ENCODE measurements at places on chromosomes 7 and 10. TPM values are rescaled to one million over a fixed set of nuclear protein-coding genes. Genes with fewer than 3 reads are reported as not detected.

GRCh38 chr10:85600026-85600743, 766.4 kb downstream of the GRID1 start:
- no peak for DNase-seq

GRCh38 chr10:125035588-125036295, 93.8 kb downstream of the ZRANB1 start:
- no peak for DNase-seq

- no peak for DNase-seq
Observed at GRCh38 chr7:27157702-27158431, 1.4 kb upstream of the HOXA7 start.

GRCh38 chr7:151251328-151251688, 2.8 kb upstream of the SMARCD3 start:
- DNase-seq, result no peak

DNA sequence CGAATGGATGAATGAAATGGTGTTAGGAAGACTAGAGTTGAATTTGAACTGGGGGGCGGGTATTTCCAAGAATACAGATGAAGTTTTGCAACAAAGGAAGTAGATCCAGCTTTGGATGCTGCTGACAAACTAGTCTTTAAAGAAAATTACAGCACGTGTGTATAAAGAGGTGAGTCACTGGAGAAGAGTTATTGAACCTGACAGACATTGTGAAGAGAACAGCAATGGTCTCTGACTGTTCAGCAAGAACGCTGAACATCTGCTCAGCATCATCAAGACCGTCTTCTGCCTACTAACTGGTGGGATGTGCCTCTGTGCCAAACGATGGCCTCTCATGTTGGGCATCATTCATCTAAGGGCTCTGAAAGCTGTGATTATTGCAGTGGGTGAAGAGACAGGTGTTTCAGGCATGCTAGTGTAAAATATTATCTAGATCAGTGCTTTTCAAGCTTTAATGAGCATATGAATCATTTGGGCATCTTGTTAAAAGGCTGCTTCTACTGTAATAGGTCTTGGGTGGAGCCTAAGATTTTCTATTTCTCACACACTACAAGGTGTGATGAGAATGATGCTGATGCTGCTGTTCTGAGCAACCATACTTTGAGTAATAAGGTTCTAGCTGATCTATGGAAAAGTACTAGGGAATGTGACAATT, 291.3 kb downstream of the PTEN start:
- peak; percentile 60 for DNase-seq

DNA sequence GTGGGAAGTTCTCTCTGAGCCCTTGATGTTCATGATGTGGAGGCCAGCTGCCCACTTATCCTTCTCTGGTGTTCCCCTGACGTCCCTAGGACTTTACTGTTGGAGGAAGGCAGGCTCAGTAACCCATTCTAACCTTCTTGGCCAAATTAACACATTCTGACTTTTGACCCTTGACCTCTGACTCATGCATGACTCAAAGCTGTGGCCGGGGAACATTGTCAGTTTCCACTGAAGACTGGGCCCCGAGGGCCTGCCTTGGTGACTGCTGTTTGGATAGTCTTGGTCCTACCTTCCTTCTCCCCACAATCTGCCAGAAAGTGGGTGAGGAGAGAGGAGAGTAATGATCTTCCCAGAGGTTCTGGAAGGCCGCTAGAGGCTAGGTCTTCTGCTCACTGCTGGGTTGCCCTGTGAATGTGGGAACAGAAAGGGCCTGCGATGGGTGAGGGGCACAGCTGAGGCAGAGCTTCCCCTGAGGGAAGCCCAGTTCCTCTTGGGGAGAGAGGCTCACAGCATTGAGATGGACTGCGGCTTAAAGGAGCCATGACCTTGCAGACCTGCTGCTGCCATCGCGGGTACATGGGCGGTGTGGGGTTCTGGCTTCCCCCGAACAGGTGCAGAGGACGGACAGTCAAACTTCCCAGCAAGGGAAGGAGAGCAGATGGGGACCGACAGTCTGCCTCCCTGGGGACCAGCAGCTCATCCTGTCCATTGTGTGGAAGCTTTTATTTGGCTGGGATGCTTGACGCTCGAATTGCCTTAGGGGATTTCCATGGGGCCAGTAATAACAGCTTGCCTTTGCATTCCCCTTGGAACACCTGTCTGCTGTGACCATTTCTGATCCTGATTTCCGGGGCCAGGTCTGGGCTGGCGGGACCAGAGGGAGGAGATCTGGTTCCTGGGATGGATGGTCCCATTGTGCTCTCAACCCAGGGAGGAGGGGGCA, 43.8 kb downstream of the ADAMTS14 start:
- DNase-seq, result peak; percentile 88

DNA sequence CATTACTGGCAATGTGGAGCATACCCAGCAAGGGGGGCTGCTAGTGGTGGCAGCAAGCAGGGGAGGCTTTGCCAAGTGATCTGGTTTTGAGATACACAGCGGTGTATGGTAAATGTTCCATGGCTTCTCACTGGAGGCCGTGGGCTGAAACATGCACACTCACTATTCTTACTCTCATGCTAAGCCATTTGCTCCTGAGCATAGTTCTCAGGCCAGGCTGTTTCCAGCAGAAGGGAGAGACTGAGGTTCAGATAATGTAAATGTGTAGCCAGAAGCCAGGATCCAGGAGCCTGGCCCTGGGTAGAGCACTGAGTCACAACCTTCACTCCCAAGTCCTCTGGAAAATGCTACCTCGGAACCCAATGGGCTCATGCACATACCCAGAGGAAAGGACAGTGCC, 757.9 kb downstream of the GRID1 start:
- DNase-seq, result no peak

DNA sequence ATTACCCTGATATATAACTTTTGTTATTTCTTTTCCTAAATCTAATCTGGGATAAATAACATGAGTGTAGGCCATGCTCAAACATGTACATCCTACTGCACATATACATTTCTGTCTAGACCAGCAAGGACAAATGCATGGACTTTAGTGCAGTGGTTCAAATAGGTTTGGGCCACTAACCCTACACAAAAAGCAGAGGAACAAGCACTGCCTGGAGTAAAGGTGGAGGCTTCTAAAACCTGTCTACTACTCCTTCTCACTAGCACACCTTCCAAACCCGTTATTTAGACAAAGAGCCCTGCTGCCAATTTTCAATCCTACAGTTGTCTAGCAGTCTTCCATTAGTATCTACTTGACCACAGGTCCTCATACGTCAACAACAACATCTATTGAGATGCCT, 34.8 kb downstream of the SGCE start:
- DNase-seq, result no peak

GRCh38 chr7:41013117-41013516, 689.8 kb downstream of the INHBA start:
- DNase-seq, result no peak

GRCh38 chr7:126702242-126703016, 550.3 kb downstream of the GRM8 start:
- peak; percentile 61 for DNase-seq

- DNase-seq, result peak; percentile 66
Observed at GRCh38 chr7:1412322-1413261, 46.7 kb downstream of the MICALL2 start.

- peak; percentile 7 for DNase-seq
Observed at GRCh38 chr7:159068488-159068811, 76.2 kb downstream of the VIPR2 start.

- DNase-seq, result peak; percentile 52
Observed at GRCh38 chr7:149569025-149569725, 71.6 kb upstream of the ZNF746 start.

- DNase-seq, result peak; percentile 64
Observed at GRCh38 chr7:42671627-42672026, 240.2 kb downstream of the C7orf25 start.

DNA sequence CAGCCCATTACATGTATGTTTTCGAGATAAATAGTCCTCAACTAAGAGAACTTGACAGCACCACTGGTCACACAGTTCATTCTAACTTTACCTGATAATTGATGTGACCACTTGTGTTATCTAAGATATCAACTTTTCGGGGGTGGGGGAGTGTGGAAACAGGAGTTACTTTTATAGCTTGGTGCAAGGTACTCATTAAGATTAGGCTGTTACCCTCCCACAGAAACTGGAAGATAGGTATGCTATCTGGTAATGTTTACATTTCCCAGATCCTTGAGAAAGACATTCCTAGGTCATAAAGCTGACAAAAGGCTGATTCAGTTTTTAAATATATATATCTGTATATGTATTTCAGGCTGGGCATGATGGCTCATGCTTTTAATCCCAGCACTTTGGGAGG, 11.1 kb downstream of the ERVW-1 start:
- DNase-seq, result no peak

GRCh38 chr10:62075912-62076311, 174.4 kb downstream of the ARID5B start:
- DNase-seq, result peak; percentile 50

DNA sequence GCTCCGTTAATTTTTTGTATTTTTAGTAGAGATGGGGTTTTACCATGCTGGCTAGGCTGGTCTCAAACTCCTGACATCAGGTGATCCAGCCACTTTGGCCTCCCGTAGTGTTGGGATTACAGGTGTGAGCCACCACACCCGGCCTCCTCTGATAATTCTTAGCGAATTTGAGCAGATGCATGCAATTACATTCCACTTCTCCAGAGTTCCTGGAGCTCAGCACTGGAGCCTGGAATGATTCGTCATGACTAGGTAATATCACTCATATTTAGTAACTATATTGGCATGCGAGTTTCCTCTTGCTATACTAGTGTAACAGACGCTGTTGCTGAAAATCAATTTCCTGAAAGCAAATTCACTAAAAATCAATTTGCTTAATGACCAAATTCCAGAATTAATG, 86.8 kb downstream of the MKX start:
- peak; percentile 52 for DNase-seq

DNA sequence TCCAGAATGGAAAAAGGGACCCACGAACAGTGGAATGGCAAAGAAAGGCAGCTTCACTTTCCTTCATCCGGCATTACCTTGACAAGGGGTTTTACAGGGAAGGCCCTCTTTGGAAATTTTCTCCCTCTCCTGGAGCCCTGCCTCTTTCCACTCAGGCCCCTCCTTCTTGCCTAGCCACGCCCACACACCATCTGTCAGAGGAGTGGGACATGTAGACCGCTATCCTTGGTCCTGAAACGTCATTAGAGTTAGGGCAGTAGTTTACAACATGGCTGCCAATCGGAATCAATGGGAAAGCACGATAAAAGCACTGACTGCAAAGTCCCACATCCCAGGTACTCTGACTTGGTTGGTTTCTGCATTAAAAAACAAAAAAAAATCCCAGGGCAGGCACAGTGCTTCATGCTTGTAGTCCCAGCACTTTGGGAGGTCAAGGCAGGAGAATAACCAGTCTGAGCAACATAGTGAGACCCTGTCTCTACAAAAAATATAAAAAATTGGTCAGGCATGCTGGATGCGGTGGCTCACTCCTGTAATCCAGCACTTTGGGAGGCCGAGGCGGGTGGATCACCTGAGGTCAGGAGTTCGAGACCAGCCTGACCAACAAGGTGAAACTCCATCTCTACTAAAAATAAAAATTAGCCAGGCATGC, 96.4 kb downstream of the MARCHF5 start:
- peak; percentile 68 for DNase-seq

GRCh38 chr10:77405771-77406241, 231.8 kb downstream of the KCNMA1 start:
- peak; percentile 90 for DNase-seq

GRCh38 chr10:33653584-33654367, 319.3 kb upstream of the NRP1 start:
- DNase-seq, result peak; percentile 73

DNA sequence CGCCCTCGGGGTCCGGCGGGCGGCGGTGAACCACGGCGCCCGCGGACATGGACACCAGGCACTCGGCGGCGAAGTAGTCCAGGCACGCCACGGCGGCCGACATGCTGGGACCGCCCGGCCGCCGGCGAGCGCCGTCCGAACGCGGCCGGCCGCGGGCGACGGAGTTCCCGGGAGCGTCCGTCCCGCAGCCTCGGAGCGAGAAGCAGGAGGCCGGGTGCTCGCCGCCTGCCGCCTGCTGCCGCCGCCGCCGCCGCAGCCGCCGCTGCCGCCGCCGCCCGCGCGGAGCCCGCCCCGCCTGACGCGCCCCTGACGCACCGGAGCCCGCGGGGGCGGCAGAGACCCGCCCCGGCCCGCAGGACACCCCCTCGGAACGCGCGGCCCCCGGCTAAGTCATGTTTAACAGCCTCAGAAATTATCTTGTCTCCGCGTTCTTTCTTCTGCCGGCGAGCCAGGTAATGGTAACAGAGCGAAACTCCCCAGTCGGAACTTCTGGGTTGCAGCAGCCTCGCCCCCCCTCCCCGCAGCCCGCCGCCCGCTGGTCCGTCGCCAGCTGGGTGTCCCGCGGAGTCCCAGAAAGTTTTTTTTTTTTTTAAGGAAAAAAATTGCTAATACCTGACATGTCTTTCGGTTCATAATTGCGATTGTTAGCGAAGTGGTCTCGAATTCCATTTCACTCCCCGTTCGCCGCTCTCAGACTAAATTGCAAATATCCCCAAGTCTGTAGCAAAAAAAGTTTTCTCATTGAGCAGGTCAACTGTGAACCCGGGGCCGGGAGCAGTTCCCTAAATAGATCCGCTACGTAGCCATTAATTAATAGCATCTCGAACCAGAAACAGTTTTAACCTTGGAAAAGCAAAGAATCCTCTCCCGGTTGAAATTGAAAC, at the start of gene KLF14:
Gene KLF14 (minus strand): TSS at position 277 of the 884 bp plus-strand sequence. CDS start 174 bp downstream, at position 103.
- peak; percentile 21 for DNase-seq

DNA sequence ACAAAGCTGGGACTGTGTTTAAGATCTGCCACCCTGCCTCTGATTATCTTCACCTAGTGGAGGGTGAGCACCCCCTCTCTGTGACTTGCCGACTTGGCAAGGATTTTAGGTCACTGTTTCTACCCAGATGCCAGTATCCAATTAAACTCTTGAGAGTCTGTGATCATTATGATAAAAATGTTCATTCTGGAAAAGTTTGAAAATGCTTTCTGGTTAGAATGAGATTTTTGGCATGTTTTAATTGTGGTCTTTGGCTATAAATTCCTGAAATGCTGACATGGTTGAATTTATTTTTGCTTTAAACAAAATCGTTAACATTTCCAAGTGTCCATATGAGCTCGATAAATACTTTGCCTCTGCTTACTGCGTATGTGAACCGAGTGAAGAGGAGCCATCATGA, 221.4 kb downstream of the BICC1 start:
- peak; percentile 59 for DNase-seq

Gene TCF7L2
- total RNA-seq, result 2.6 TPM

Gene C7orf57
- total RNA-seq, result 0.62 TPM

Gene AGBL3
- 1.8 TPM for total RNA-seq

Gene PNLIPRP2
- total RNA-seq, result not detected

Gene OR2A12
- total RNA-seq, result not detected

Gene GARS1
- total RNA-seq, result 97.2 TPM

Gene POM121L12
- not detected for total RNA-seq

Gene RARRES2
- 1.7 TPM for total RNA-seq

Gene SAP25
- total RNA-seq, result not detected

Gene TAF6
- total RNA-seq, result 60.7 TPM

Gene EVX1
- total RNA-seq, result not detected

Gene FKBP6
- total RNA-seq, result not detected

Gene FAM25G
- not detected for total RNA-seq

Data from M059J (cell line).